Stimulated activated CD4-positive, alpha-beta T cell treated with anti-CD3 and anti-CD28 coated beads, Interleukin-1b, Interleukin-23, amount 100 ng/mL, for 24 hours (primary cell): ENCODE measurements at places on chromosomes 5 and 9.

DNA sequence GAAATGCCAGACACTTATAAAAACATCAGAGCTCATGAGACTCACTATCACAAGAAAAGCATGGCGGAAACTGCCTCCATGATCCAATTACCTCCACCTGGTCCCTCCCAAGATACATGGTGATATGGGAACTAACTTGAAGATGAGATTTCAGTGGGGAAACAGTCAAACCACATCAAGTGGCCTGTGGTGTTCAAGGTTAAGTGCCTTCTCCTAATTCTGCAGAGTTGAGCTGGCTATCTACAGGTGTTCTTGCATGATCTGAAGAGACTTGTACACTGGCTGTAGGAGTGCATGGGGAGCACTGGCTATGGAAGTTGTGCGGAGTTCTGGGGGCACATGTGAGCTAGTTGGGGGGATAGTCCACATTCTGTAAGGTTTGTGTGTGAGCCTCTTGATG, 34.0 kb upstream of the CKS2 start:
- DNase-seq = no peak

- DNase-seq = no peak
Measured at GRCh38 chr9:130340011-130340410, 74.5 kb downstream of the HMCN2 start.

- no peak for DNase-seq
Measured at GRCh38 chr5:179382486-179382885, 37.2 kb upstream of the ADAMTS2 start.

- DNase-seq = no peak
Measured at GRCh38 chr9:20908461-20908860, 123.0 kb downstream of the HACD4 start.

- DNase-seq = peak; percentile 43
Measured at GRCh38 chr9:131661568-131662288, 78.1 kb downstream of the RAPGEF1 start.

DNA sequence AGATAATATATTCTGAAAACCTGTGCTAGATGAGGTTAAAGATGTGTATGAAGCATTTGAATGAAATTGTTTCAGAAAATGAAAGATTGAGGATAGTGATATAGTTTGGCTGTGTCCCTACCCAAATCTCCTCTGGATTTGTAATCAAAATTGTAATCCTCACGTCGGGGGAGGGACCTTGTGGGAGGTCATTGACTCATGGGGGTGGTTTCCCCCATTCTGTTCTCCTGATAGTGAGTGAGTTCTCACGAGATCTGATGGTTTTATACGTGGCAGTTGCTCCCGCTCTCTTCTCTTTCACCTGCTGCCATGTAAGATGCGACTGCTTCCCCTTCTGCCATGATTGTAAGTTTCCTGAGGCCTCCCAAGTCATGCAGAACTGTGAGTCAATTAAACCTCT, 2.0 kb upstream of the TEX48 start:
- DNase-seq = no peak
